NCI-H1930 (cell line): ENCODE measurements at places on chromosomes 5 and 9.

- DNase-seq, result no peak
Observed at GRCh38 chr5:143648696-143649095, 163.3 kb upstream of the HMHB1 start.

GRCh38 chr5:137858223-137858916, 9.3 kb upstream of the MYOT start:
- no peak for DNase-seq

DNA sequence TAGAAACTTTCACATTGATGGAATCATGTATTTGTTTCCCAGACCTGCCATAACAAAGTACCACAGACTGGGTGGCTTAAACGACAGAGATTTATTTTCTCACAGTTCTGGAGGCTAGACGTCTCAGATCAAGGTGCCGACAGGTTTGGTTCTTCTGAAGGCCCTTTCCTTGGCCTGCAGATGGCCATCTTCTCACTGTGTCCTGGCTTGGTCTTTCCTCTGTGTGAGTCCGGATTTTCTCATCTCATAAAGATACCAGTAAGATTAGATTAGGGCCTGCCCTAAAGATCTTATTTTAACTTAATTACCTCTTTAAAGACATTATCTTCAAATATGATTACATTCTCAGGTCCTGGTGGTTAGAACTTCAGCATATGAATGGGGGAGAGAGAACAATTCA, 5.8 kb downstream of the USP20 start:
- no peak for DNase-seq

GRCh38 chr5:139636975-139637408, 11.2 kb upstream of the CXXC5 start:
- DNase-seq, result no peak

DNA sequence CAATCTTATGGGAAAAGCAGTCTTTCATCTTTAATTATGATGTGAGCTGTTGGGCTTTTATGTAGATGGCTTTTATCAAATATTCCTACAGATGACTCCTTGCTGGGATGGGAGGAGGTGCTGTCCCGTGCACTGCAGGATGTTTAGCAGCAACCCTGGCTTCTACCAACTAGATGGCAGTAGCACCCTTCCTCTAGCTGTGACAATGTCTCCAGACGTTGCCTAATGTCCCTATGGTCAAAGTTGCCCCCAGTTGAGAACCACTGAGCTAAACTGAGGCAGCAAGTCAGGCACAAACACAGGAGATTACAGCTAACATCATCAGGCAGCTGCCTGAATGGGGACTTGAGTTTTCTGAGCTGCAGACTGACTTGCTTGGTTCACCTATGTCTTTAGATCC, 401.9 kb upstream of the PDE4D start:
- no peak for DNase-seq

DNA sequence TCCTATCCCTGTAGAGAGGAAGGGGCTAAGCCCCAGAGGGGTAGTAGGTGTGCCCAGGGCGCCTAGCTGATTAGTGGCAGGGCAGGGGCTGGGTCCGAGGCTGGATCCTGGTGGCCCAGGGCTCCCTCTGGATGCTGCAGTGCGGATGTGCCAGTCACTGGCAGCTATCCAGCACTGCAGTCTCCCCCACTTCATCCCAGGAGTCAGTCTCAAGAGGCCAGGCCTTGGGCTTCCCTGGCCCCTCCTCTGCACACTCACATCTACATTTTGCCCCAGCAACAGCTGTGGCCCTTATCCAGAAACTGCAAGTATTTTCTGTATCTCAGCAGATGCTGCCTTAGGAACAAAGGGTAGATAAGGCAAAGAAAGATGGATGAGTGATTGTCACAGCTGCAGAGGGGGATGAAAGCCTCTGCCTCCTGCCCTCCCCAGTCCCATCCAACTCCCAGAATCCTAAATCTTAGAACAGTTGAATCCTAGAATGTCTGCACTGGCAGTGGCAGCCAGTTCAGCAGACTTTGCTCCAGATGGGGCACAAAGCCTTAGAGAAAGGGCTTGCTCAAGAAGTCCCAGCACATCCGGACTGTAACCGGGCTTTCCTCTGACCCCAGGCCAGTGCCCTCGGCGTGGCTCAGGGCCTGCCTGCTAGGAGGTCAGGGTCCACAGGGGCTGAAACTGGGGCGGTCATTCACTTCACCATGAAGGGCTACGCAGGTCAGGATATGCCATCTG, 1.6 kb downstream of the ANXA6 start:
- DNase-seq, result no peak

GRCh38 chr9:22343218-22343611, 103.4 kb upstream of the DMRTA1 start:
- no peak for DNase-seq

DNA sequence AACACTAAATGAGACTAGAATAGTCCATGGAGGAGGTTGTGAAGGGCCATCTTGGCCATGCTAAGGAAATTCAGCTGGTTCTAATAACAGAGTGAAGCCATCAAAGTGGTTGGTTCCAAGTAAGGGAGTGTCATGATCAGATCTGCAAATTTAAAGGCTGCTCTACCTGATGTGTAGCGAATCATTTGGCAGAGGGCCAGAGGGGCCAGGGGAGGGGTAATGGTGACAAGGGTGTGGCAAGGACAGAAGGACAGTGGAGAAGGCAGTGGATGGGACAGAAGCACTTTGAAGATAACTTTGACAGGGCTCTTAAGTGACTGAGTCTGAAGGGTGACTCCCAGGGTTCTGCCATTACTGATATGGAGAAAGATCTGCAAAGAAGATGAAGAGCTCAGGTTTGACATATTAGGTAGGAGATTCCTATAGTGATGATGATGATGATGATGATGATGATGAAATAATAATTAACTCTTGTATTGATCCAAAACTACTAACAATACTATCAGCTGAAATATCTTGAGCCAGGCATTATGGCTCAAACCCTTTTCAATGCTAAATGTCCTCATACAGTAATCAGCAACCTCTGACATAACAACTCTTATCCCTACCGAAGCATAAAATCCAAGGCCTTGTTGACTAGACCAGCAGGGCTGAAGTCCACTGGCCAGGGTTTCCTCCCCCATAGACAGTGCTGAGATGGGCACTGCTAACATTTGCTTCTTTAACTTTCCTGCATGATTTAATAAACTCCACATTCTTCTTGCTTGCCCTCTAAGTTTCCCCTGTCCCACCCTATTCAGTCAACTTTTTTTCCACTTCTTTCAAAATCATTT, 20.0 kb downstream of the KIAA1191 start:
- no peak for DNase-seq
